ENCODE measurements at places on chromosomes 13 and 19.
A peak's percentile ranks its signal among the peaks of the same experiment; 100 is the strongest.

DNA sequence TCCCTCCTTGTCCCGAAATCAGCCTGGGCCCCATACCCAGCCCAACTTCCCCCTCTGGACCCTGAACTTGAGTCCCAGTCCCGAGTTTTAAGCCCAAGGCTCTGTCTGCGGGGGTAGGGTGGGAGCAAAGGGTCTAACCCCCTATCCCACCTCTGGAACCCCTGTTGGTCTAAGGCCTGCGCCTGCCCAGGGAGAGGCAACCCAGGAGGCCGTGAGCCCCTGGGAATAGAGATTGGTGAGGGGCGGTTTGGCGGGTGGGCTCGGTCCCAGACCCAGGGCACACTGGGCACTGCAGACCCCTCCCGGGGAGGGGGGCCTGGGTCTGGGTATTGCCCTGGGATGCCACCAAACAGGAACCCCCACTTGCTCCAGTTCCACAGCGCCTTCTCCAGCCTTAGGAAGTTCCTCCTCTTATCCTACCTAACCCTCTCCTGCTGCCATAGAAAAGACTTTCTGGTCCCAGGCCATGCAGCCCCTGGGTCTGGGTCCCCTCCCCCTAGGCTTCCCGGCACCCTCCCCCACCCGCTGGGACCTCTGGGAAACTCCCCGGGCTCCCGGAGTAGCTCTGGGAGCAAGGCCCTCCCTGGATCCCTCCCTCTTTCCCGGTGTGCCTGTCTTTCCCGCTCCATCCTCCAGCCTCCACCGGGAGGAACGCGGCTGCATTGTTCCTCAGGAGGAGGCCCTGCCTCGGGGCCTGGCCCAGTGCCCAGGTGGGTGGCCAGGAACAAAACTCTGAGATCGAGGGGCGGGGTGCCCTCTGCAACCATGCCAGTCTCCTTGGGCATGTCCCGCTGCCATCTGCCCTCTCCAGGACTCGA, 33.6 kb upstream of the NANOS3 start:
- peak; percentile 76 for DNase-seq

DNA sequence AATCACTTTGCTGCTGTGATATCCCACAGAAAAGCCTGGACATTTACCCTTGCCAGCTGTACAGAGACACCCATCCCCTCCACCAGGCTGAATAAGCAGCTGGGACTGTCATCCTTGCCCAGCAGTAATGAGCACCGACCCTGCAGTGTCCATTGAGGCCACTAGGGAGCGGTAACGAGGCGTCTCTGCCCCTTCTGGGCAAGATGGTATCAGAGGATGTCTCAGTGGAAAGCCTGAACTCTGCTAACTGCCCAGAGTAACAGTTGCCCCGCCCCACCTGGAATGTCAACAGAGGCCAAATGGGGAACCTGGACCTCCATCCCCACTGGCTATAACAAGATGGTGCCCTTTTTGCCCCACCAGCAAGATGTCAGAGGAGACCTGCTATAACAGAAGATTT, 22.8 kb upstream of the CEACAM20 start:
- peak; percentile 87 for DNase-seq

GRCh38 chr19:43416951-43417623, 2.4 kb downstream of the TEX101 start:
- DNase-seq: no peak

DNA sequence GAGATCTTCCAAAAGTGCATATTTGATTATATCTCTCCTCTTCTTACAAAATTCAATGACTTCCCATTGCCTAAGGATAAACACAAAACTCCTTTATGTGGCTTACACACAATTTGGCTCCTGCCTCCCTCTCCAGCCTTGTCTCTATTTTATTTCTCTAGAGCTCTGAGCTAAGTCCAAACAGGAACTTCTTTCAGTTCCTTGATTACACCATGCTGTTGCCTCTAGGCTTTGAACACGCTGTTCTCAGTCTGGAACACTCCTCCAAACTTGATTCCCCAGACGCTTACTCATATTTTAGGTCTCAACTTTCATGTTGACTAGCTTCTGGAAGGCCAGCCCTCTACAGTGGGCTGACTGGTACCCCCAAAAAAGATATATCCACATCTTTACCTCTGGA, 258.5 kb downstream of the COG6 start:
- DNase-seq: no peak

GRCh38 chr13:42354241-42355091, 82.5 kb downstream of the AKAP11 start:
- DNase-seq: peak; percentile 19

DNA sequence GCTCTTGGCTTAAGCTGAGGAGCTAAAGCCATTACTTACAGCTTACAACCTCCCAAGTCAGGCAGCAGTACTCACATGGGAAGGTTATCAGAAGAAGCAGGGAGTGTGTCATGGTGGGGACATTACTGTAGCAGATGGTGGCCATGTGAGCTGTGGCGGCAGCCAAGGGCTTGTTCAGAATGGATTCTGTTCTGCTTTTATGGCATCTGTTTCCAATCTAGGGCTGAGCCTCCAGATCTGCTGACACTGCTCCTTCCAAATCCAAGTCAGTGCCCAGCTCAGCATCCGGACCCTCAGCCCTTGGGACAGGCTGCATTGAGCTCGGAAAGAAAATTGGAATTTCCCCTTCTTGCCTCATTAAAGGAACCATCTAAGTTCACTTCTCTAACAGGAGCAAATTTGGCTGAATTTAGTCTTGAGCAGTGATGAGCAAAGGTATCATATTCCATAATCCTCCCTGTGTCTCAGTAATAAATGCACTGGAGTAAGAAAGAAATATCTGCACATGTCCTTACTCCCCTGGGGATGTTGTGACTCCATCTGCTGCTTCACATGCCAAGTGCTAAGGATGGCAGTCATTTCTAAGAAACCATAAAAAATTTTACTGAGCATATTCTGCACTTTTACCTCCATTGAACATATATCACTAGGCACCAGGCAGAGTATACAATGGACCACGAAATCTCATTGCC, 73.9 kb downstream of the KCTD12 start:
- DNase-seq: no peak

DNA sequence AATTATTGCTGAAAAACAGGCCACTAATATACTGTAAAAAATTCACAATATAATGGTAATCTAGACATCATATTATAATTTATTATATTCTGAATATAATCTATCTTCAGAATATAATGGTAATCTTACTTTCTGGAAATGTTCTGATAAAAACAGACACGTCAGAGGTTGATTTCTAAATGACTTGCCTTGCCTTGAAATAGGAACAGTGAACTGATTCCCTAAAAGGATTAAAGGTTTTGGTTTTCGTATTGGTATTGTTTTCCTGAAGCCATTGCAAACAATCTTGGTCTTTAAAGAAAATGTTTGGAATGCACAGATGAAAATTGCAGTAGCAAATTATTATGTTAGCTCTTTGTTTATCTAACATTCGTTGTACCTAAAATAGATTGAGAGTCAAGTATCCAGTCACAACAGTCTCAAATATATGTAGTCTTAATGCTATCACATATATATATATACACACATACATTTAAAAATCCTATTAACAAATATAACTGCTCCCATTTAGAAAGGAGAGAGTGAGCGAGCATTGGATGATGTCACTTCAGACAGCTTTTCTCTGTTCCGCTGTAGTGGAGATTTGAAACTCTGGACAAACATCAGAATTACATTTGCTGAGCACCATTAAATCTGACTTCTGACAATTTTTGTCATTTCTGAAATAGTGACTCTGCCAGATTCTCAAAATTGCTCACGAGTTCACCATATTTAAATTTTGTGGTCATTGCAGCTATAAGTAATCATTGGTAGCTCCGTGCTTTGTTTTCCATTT, 1.7 kb downstream of the ITM2B start:
- no peak for DNase-seq

- DNase-seq: peak; percentile 92
Observed at GRCh38 chr19:10390652-10391286, 10.4 kb upstream of the TYK2 start.

DNA sequence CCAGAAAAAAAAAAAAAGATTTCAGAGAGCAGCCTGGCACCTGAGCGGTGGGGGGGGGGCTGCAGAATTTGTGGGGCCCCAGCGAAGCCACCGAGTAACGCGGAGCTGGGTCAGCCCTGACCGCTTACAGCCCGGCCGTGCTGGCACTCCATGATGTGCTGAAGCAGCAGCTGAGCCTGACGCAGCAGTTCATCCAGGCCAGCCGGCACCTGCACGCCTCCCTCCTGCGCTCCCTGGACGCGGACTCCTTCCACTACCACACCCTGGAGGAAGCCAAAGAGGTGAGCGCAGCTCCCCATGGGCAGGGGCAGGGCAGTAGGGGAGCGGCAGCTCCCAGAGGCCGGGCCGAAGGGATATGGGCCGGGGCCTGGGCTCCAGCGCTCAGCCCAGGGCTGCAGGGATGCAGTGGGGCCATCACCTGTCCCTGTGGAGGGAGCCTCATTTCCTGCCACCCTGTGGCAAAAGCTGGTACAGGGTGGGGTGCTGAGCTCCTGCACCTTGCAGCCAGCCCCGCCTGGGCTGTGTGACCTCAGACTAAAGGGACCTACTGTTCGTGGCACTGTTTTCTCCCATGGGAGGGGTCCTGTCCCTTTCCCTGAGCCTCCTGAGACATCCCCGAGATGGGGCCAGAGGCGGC, 18.3 kb downstream of the C19orf44 start:
- DNase-seq: peak; percentile 68

GRCh38 chr13:29422015-29422414, 173.5 kb downstream of the SLC7A1 start:
- DNase-seq: no peak

- DNase-seq: no peak
Observed at GRCh38 chr13:113643593-113643992, 14.4 kb downstream of the ATP4B start.

DNA sequence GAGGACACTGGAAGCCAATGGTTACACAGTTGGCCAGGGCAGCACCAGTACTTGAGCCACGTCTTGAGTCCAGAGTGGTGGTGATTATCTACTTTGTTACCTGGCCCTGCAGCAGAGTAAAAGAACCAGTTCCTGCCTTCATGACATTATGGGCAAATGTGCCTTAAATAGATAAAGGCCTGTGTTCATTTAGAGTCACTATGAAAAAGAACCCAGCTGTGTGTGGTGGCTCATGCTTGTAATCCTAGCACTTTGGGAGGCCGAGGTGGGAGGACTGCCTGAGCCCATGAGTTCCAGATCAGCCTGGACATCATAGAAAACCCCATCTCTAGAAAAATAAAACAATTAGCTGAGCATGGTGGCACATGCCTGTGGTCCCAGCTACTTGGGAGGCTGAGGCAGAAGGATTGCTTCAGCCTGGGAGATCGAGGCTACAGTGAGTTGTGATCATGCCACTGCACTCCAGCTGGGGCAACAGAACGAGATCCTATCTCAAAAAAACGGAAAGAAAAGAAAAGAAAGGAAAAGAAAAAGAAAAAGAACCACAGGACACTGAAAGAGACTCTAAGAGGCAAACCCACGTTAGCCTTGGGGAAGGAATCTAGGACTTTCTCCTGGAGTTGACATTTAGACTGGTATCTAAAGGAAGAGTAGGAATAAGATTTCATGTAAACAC, 3.4 kb upstream of the IRF2BP1 start:
- DNase-seq: no peak

DNA sequence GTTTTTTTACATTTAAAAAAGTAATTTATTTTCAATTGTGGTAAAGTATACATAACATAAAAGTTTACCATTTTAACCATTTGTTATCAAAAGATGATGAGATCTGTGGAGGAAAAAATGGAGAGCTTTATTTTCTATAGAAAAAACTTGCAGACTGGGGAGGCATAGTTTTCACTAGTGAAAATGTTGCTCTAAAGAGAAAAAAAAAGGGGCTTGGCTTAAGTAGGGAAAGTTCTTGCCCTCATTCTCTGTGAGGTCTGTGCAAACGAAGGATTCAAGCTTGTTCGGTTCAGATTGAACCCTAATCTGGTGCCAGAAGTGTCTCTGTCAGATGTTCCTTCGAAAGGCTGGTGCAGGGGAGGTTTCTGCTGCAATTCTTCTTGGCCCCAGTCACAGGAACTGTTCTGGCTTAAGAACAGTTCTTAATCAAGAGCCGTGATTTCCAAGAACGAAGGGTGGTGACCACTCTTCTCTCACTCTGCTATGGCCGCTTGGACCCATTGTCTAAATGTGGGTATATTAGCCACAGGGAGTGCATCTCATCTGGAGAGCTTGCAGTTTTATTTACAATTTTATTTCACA, 42.1 kb downstream of the PCCA start:
- no peak for DNase-seq

- DNase-seq: no peak
Observed at GRCh38 chr19:6499052-6499790, 2.9 kb downstream of the TUBB4A start.

DNA sequence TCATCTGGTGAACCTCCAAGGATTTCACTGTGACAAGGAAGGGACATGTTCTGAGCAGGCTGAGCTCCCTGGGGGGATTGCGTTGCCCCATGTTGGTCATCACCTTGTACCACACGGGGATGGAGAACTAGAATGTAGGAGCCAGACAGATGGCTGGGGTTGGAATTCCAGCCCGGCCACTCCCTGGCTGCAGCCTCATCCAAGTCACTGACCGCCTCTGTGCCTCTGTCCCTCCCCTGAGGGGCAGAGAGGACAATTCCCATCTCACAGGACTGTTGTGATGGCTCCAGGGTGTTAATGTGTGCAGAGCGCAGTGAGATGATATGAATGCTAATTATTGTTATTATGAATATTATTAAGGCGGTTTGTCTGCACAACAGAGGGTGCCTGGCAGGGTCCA, 24.1 kb downstream of the ADGRL1 start:
- no peak for DNase-seq

DNA sequence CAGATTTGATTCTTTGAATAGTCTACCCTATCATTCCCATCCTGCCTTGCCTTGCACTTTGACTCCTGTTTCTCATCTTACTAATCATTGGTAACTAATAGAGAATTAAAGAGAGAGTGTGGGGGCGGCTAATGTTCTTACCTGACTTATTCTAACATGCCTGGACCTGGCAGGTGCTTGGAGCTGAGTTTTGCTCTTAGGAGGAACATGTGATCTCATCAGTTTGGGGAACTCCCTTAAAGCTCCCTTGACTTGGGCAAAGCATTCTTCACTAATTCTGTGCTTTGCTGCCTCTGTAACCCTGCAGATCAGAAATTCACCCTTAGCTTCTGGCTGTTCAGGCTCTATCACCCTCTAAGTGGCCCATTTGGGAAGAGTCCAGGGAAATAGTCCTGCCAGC, 861.1 kb downstream of the GPC5 start:
- DNase-seq: no peak

- no peak for DNase-seq
Observed at GRCh38 chr13:34258646-34259386, 440.9 kb downstream of the RFC3 start.

- DNase-seq: peak; percentile 96
Observed at GRCh38 chr19:48419158-48419920, 25.9 kb downstream of the GRIN2D start.
